D341Med (cell line): ENCODE measurements at places on chromosomes 2 and 18.

DNA sequence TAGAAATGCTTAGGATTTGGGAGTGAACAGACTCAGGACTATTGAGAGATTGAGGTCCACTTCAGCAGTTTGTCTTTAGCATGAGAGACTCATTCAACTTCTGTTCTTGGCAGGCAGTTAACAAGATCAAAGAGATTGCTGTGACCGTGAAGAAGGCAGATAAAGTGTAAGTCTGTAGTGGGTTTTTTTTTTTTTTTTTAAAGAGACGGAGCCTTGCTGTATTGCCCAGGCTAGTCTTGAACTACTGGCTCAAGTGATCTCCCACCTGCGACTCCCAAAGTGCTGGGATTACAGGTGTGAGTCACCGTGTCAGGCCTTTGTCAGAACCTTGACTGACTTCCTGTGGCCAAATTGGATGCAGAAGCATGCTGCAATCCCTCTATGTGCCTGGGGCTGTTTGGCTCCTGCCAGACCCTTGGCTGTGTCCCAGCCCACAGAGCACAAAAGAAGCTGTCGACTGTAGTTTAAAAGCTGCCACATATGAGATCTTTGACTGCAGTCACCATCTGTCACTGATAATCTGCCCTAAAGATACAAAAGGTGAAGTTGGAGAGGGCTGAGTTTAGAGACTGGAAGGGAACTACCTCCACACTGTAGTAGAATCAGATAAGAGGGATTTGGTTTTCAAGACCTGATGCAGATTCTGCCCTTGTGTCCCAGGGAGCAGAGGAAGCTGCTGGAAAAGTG lies 9.9 kb downstream of the CCT7 start:
- DNase-seq: peak; percentile 65

DNA sequence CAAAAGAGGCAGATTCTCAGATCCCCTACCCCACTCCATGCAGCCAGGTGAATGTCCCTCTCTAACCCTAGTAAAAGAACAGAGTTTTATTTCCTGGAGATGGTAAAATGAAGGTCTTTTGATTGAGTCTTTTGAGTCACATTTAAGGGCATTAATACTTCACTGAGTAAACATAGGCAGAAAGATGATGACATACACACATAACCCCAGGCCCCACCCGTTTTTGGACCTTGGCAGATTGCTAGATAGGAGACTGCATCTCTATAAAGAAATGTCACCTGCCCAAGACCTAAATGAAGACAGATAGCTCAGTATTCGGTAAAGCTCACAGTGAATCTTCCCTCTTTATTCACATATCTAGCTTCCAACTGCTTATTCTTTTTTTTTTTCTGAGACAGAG lies 28.3 kb upstream of the PEX13 start:
- DNase-seq: no peak

- no peak for DNase-seq
Observed at GRCh38 chr2:239224199-239224570, 176.6 kb downstream of the HDAC4 start.

GRCh38 chr2:236646871-236647270 lies 77.2 kb downstream of the ACKR3 start:
- no peak for DNase-seq

DNA sequence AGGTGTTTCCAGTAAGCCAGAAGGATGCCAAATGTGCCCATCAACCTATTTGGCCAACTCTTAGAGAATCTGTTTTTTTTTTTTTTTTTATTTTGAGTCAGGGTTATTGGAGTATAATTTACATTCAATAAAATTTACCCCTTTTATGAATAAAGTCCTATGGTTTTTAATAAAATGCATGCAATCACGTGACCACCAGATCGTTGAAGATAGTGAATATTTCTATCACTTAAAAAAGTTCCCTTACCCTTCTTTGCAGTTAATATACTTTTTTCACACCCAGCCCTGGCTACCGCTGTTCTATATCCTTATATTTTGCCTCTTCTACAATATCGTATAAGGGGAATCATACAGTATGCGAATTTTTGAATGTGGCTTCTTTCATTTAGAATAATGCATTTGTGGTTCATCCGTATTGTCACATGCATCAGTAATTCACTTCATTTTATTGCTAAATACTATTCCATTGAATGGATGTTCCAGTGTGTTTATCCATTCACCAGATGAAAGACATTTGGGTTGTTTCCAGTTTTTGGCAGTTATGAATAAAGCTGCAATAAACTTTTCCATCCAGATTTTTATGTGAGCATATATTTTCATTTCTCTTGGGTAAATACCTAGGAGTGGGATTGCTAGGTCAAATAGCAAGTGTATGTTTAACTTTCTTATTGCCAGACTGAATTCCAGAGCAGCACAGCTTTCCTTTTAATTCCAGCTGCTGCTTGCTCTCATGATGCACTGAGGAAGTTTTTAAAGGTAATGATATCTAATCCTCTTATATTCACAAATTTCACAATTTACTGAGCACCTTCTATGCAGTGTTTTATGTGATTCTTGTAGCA lies 156.3 kb upstream of the NT5C1B start:
- DNase-seq: no peak

GRCh38 chr18:10284540-10285282 lies 169.7 kb upstream of the APCDD1 start:
- DNase-seq: no peak

DNA sequence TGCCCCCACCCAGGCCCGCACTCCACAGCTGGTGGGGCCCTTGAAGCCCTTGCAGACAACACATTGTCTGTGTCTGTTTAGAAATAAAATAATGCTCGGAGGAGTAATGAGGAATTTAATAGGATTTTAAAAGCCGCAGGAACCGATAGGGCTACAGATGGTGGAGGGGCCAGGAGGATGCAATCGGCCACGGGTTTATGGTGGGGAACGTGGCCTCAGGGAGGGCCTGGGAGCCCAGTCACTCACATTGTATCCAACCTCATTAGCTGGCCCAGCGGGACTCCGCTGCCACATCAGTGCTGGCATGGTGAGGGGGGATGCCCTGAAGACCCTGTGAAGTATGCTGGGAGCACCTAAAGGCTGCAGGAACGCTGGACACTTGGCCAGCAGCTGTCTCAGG lies 252.0 kb downstream of the CELF4 start:
- DNase-seq: no peak

GRCh38 chr2:171547720-171548119 lies 25.4 kb downstream of the CYBRD1 start:
- no peak for DNase-seq

DNA sequence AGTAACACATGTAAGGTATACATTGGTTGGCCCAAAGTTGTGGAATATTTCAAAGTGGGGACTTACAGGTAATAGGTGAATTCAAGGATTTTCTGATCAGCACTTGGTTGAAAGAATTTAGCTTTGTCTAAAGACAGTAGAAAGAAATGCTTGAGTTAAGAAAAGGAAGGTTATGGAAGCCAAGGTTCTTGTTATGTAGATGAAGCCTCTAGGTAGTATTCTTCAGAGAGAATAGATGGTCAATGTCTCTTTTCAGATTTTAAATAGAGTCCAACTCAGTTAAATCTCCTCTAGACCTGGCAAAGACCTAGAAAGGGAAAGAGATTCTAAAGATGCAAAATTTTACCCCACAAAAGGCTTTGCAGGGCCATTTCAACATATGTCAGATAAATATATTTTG lies 157.4 kb downstream of the ANKRD30B start:
- DNase-seq: no peak

GRCh38 chr18:78986018-78986481 lies 6.4 kb downstream of the SALL3 start:
- DNase-seq: peak; percentile 77

DNA sequence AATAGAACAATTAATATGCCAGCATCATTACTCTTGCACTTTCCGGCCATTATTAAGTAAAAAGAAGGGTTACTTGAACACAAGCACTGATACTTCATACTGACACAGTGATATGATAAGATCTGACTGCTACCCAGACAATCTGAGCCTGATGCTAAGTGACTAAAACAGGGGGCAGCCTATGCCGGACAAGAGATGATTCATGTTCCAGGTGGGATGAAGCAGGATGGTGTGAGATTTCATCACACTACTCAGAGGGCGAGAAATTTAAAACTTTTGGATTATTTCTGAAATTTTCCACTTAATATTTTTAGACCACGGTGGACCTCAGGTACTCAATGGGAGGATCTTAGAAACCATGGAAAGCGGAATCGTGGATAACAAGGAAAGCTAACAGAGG lies 61.7 kb downstream of the LIPG start:
- DNase-seq: no peak

DNA sequence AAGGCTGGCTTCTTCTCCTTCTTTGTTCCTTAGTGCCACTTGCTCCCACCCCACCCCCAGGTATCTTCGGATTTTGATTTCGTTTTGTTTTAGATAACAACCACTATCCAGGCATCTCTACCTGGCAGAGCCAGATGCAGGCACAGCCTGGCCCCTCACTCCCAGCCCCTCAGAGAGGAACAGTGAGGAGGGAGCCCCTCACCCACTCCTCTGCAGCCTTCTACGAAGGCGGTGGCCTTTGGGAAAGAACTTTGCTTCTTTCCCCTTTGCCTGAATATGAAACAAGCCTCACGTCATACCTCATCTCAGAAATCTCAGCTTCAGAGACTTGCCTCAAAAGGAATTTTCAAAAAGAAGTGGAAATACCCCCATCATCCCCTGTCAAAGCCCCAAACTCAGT lies 6.3 kb upstream of the CYP26B1 start:
- DNase-seq: no peak

DNA sequence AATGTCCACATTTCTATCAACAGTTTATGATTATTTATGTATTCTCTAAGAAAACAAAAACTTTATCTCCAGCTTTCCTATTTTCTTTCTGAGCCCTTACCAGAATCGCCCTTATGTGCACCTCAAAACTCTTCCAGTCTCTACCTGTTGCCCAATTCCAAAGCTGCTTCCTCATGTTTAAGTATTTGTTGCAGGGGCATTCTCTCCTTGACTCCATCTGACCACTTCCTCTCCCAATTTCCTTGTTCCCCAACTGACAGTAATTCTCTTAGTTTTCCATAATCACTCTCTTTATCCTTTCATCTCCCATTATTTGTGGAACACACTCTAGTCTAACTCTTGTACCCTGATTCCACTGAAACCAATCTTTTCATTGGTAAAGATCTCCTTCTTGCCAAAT lies 105.4 kb upstream of the RBBP8 start:
- DNase-seq: no peak

DNA sequence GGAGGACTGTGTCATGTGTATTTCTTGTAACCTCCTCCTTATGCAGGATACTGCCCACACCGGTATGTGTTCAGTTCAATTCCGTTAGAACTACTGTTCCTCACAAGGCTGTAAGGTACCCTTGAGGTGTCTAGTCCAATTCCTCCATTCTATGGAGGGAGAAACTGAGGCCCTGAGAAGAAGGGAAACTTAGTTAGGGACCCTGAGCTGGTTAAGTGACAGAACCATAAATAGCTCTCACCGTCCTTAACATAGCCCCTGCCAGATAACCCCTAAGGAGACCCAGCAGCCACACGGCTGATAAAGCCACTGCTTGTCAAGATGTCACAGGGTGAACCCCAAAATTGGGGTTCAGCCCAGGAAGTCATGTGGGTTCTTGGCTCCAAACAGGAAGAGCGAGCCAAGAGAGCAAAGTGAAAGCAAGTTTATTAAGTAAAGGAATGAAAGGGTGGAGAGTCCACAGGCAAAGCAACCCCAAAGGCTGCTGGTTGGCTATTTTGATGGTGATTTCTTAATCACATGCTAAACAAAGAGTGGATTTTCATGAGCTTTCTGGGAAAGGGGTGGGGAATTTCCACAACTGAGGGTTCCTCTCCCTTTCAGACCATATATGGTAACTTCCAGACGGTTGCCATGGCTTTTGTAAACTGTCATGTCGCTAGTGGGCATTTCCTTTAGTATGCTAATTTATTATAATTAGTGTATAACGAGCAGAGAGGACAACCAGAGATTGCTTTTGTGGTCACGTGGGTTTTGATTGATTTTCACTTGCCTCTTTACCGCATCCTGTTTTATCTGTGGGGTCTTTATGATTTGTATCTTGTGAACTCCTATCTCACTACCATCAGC lies 83.4 kb upstream of the RTN4 start:
- DNase-seq: no peak

- no peak for DNase-seq
Observed at GRCh38 chr2:78602862-78603261, 422.6 kb upstream of the REG3G start.

DNA sequence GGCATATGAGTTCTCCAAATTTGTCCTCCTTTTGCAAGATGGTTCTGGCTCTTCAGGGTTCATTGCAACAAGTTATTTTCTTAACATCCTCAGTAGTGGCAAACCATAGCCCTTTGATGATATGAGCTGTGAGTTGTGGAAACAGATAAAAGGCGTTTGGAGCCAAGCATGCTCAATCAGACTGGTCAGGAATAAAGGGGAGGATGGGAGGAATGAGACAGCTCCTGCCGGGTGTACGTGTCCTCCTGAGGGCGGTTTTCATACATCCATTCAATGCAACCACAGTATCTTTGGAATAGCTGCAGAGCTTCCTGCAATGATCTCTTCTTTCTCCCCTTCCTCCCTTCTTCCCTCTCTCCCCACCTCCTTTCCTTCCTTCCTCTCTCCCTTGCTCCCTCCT lies 245.8 kb downstream of the GLI2 start:
- DNase-seq: no peak

DNA sequence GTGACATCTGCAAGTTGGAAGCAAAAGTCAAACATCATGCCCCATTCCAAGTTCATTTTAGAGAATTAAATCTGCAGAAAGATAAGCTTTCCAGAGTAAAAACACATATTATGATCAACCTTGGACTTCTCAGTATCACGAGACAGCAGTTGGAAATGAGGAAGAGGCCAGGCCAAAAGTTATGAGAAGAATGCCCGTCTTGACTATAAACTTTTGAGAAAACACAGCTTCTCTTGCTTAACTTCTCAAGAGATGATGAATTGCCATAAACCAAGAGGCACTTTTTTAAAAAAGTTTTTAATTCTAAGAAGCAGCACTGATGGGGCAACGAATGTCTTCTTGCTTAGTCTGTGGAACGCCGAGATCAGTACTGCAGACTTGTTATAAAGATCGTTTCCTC lies 52.6 kb upstream of the NFU1 start:
- DNase-seq: no peak

DNA sequence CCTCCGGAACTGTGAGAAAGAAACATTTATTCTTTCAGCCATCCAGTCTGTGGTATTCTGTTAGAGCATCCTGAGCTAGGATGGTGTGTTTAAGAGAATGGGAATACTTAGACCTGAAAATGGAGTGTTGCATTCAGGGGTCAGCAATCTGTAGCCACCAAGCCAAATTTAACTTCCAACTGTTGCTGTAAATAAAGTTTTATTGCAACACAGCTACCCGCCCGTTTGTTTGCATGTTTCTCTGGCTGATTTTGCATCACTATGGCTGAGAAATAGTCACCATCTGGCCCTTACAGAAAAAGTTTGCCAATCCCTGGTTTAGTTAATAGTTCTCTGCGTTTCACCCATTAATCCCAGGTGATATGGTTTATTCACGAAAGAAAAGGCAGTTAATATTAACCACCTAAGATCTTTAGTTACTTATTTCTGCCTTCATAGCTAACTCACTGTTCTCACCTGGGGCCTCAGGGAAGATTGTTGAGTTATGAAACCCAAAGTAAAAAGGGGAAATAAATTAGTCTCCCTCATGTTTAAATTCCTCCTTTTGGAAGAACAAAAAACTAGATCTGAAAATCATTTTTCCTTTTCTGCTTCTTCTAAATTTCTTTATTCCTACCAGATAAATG lies 9.5 kb upstream of the CYS1 start:
- no peak for DNase-seq

GRCh38 chr18:14089191-14089590 lies 43.0 kb downstream of the ZNF519 start:
- DNase-seq: no peak

GRCh38 chr2:232335859-232336215 lies 42.7 kb upstream of the ALPP start:
- DNase-seq: no peak
